Stimulated activated CD8-positive, alpha-beta memory T cell treated with anti-CD3 and anti-CD28 coated beads, Interleukin-7, amount 100 ng/mL, for 1 hour (primary cell): ENCODE measurements at places on chromosomes 7 and 10.

- no peak for DNase-seq
Measured at GRCh38 chr7:140676306-140676705, 3.6 kb downstream of the ADCK2 start.

- DNase-seq = no peak
Measured at GRCh38 chr7:20038676-20039075, 178.5 kb downstream of the MACC1 start.

GRCh38 chr7:158252837-158253669 lies 334.6 kb downstream of the PTPRN2 start:
- DNase-seq = no peak

- no peak for DNase-seq
Measured at GRCh38 chr7:1700086-1700485, 30.0 kb downstream of the ELFN1 start.

- no peak for DNase-seq
Measured at GRCh38 chr10:32239769-32240168, 107.2 kb downstream of the EPC1 start.
